Hematopoietic multipotent progenitor cell treated with erythropoietin and hydrocortisone succinate and interleukin-3 and kit ligand, for 17 days (in vitro differentiated cells): ENCODE measurements at places on chromosomes 7 and 10.

DNA sequence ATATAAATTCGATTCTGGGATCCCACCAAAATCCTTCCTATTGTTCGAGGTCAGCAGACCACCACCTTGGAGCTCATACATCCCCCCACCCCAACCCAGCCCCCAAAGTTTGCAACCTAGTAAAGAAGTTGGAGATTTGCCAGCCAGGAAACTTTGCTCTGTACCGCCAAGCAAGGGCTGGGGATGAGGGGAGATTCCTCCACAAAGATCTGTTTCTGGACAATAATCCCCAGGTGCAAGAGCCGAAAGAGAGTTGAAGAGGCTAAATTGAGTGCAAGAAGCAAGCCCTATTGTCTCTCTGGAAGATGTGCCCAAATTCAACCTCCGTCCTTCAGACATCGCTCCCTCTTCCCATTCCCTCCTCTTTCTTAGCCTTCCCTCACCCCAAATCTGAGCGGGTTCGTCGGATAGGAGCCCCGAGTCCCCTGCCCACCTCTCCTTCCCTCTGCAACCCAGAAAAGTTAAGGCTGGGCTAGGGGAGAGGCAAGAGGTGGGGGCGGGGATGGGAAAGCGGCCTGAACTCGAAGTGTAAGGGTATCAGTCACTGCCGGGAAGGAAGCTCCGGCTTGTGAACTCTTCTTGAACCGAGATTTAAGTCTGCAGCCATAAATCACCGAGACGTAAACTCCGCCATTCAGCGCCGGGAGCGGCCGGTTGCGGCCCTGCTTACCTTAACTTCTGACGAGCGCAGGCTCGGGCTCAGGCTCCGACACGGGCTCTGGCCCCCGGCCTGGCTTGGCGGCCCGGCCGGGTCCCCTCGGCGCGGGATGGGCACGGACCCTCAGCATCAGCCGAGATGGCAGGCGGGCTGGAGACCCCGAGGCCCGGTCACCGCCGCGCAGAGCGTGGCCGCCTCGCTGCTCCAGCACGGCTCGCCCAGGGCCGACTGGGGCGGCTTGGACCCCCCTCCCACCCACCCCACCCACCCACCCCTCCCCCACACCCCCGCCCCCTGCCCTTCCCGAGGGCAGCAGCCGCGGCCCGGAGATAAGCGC lies 10.8 kb upstream of the HOXA2 start:
- DNase-seq, result no peak

- no peak for DNase-seq
Measured at GRCh38 chr7:115230882-115231571, 309.1 kb downstream of the MDFIC start.

DNA sequence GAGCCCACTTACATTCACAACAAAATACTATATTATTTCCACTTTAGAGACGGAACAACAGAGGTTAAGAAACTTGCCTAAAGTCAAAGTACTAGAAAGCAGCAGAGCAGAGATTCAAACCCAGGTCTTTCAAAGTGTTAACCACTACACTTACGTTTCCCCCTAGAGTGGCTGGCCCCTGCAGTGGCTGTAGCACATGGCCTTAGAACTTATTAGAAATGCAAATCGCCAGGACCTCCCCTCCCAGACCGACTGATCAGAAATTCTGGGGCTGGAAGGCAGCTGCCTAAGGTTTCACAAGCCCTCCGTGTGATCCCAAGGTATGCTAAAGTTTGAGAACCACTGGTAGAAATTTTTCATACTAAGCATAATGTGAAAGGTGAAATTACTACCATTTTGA lies 8.1 kb downstream of the MPP7 start:
- DNase-seq, result no peak

GRCh38 chr10:62057850-62058249 lies 156.4 kb downstream of the ARID5B start:
- no peak for DNase-seq

DNA sequence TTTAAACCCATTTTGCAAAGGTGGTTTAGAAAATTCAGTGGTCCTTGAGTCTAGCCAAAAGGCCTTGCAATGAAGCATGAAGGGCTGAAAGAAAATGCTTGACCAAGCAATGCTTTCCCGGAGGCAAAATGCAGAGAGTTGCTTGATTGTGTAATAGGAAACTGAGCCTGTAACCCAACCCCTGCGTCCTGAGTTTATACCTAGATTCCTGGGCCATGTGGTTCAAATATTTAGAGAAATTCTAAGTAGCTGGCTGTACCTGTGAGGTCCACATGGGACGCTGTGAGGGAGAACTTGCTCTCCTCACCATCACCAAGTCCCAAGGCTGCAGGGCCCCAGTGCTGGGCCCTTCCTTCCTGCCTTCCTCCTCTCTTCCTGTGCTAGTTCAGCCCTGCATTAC lies 45.7 kb downstream of the CXCL12 start:
- no peak for DNase-seq

DNA sequence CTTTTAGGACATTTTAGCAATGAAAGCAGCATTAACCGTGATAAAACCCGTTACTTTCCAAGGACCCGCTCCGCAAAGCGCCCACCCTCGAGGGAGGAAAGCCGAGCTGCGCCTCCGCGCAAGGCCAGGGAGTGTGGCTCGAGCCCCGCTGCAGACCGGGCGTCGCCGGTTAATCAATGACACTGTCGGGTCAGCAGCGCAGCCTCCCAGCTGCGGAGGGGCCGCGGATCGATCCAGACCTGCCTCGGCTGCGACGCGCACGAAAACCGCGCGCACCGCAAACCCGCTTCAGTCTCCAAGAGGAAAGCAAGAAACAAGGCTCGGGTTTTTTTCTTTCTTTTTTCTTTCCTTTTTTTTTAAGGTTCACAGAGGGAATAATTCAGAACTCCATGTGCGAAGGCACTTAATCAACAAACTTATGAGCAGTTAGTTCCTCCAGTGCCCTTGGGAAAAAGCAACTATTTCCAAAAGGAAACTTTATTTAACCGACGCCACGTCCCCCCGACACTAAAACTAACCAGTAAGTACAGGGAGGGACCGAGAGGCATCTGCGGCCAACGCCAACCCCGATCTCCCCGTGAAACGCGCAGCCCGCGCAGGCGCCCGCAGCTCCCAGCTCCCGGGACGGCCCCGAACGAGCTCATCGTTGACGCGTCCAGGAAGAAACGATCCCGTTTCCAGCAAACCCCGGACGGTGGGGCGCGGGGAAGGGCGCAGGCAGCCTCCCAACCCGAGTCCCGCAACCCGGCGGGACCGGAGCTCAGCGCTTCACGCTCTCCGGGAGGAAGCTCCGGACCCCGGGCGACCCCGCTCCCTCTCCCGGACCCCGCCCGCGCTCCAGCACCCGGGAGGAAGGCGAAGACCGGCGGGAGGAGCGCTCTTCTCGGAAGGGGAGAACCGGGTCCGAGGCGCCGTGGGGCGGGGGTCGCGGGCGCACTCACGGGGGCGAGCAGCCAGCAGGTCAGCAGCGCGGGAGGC lies 598 bp downstream of the VIPR2 start:
- no peak for DNase-seq

DNA sequence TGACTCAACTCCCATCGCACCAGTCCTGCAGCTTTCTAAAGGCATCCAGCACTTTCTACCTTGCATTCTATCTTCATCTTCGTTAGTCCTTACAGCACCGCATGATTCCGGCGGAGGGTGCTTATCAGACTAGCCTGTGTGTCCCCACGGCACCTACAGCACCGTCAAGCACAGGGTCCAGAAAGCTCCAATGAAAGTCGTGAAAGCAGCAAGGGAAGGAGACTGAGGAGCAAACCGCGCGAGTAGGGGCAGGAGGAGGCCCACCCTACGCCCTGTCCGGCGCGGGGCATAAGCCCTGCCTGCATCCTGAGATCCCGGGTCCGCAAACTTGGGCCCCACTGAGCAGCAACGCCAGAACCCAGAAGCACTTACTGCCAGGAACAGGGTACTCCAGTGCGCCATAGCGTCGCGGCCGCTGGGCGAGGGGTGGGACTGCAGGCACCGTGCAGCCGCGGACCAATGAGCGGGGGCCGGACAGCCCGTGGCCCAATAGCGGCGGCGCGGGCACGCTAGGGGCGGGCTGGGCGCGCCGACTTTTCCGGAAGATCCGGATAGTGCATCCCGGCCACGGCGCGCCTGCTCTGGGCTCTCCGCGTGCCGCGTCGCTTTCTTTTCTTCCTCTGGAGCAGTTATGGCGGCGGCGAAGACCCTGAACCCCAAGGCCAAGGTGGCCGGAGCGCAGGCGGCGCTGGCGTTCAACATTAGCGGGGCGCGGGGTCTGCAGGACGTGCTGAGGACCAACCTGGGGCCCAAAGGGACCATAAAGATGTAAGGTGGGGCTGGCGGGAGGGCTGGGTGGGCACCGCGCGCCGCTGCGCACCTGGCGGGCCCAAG lies 122.1 kb upstream of the VKORC1L1 start:
- DNase-seq, result peak; percentile 85

GRCh38 chr10:58779594-58779993 lies 266.9 kb downstream of the BICC1 start:
- DNase-seq, result no peak

- DNase-seq, result no peak
Measured at GRCh38 chr7:34086064-34086463, 180.7 kb downstream of the BMPER start.

DNA sequence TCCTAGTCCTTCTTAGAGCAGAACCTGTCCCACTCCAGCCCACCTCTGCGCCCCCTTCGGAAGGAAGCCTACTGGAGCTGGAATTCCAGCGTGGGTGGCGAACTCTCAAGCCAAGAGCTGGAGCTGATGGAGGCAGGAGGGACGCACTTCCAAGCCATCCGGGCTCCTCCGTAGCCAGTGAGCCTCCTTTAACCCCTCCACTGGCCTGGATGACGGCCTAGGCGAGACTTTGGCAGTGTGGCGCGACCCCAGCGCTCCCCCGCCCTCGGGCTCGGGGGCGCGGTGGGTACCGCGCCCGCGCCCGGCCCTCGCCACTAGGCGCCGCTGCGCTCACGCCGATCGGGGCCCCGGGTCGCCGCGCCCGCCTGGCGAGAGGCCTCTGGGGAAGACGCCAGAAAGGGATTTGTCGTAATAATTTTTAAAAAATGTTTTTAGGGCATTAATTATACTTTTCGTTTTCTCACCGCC lies 5.1 kb upstream of the EMX2 start:
- DNase-seq, result no peak

DNA sequence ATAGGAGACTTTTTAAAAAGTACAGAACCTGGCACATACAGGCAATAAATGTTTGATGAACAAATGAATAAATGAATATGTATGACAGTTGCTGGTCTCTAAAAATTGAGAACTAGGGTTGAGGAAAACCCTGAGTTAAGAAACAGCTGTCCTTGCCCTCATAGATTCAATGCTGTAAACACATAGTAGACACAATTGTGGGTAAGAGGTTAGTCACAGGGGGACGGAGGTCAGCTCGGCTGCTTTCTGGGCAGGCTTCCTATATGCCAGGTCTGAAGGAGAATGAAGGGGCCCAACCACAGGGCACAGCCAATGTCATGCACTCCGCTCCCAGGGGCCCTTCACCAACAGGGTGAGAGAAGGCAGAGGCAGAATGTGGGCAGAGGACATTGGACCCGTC lies 143.3 kb upstream of the RSU1 start:
- DNase-seq, result no peak

DNA sequence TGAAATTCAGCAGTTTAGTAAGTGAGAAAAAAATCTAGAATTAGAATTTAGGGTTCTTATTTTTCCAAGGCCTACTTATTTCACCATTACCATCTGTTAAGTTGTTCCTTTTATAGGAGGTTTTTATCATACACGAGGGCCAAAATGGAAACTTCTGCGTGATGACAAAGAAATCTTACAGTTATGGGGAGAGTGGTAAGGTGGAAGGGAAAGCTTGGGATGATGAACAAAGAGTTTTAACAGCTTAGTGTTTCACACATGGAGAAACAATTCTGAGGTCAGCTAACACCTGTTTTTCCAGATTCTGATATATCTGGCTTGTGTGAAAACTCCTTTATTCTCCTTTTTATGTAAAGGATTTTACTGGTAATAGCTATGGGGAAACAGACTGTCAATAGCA lies 49.8 kb upstream of the SEMA3C start:
- DNase-seq, result no peak

DNA sequence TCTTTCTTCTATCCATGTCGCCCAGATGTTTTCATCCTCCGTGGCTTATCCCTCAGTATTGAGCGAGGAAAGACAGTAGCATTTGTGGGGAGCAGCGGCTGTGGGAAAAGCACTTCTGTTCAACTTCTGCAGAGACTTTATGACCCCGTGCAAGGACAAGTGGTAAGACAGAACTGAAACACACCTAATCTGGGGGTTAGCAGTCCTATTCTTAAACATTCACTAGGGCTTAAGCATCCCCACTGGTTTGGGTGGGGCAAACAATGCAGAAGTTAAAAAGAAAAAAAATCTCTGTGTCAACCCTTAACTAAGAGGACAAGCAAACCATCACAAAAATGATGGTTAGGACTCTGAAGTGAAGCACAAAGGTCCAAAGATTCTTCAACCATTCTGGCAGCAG lies 43.8 kb downstream of the SP8 start:
- DNase-seq, result no peak

DNA sequence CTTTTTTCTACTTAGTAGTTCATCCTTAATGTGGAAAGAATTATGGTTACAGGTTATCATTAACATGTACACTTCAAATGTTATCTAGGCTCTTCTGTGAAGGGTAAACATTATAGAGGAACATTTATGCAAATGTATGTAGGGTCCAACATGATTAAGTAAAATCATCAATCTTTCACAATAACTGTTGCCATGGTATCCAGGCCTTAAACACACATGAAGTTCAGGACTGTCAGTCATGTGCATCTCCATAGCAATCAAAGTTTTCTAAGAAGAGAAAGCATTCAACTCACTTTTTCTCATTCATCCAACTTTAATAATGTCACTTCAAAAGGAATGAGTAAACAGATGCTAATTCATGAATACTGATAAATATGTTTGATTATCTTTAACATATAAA lies 83.6 kb downstream of the DNAJC1 start:
- DNase-seq, result no peak

GRCh38 chr7:106865130-106866041 lies at the start of gene PIK3CG:
PIK3CG (plus strand) TSS chr7:106865282; CDS start chr7:106867562, 2,280 bp downstream.
- peak; percentile 18 for DNase-seq

GRCh38 chr7:128168667-128169210 lies 72.3 kb upstream of the LEP start:
- DNase-seq, result no peak

DNA sequence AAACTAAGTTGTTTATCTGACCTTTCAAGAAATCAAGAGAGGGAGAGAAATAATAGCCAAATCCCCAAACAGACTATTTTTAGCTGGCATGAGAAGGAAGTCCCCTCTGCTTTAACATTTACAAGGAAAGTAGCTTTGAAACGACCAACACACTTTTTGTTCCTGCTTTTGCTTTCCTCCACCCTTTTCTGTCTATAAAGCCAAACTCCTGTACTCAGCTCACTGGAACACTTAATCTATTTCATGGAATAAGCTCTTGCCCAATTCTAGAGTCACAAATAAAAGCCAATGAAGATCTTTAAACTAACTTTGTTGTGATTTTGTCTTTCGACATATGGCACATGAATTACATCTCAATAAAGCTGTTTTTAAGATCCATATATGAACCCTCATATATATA lies 86.8 kb upstream of the CCDC71L start:
- no peak for DNase-seq

GRCh38 chr10:44576702-44577191 lies 191.8 kb upstream of the CXCL12 start:
- no peak for DNase-seq

GRCh38 chr10:132614431-132615340 lies 77.1 kb downstream of the INPP5A start:
- no peak for DNase-seq

GRCh38 chr10:110681023-110681681 lies 37.0 kb downstream of the RBM20 start:
- DNase-seq, result no peak
